Left ventricle myocardium superior (tissue), 1 donor: ENCODE measurements at places on chromosomes 2 and 18. TPM values are rescaled to one million over a fixed set of nuclear protein-coding genes. Genes with fewer than 3 reads are reported as not detected.

DNA sequence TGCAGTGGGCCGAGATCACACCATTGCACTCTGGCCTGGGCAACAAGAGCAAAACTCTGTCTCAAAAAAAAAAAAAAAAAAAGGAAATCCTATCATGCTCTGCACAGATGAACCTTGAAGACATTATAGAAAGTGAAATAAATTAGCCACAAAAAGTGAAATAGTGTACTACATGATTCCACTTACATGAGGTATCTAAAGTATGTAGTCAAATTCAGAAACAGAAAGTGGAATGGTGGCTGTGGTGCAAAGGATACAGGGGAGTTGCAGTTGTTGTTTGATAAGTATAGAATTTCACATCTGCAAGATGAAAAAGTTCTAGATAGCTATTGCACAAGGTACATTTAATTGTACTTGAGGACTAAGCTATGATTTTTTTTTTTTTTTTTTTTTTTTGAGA, 5.2 kb downstream of the ZRANB3 start:
- DNase-seq: no peak

GRCh38 chr2:60984720-60985119, 32.8 kb upstream of the PEX13 start:
- no peak for DNase-seq

- peak; percentile 46 for DNase-seq
Observed at GRCh38 chr2:174004905-174005605, 39.9 kb upstream of the SP3 start.

The POTEI gene
- not detected for total RNA-seq

- no peak for DNase-seq
Observed at GRCh38 chr2:232587512-232587911, 37.0 kb downstream of the EIF4E2 start.

DNA sequence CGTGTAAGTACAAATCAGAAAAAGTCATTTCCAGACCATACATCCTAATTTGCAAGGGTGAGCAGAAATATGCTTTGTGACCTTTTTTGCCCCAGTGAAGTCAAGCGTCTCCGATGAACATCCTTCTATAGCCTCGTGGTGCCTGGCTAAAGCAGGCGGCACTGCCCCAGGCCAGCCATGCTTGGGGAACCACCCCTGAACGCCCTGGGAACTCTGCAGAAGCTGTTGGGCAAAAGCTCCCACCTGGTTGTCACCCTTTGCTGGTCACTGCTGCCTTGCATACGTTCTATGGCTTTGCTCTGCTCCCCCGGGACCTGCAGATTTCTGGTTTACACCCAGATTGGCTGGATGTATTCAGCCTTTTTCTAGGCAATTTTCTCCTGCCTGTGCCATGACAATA, 256.4 kb downstream of the SS18 start:
- DNase-seq: no peak

GRCh38 chr18:80170395-80171053, 61.5 kb downstream of the ADNP2 start:
- no peak for DNase-seq

- no peak for DNase-seq
Observed at GRCh38 chr2:230830428-230830827, 34.3 kb upstream of the ITM2C start.

DNA sequence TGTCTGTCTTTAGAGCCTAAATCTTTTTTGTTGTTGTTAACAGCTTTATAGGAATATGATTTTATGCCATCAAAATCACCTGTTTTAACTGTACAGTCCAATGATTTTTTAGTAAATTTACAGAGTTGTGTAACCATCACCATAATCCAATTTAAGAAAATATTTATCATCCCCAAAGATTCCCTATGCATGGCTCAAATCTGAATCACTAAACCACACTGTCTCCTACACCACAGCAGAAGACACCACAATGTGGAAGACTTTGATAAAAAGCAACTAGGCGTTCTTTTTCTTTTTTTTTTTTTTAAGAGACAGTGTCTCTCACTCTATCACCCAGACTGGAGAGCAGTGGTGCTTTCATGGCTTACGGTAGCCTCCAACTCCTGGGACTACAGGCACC, 99.6 kb downstream of the TXNL1 start:
- no peak for DNase-seq

The ABCG5 gene
- total RNA-seq: not detected
